ENCODE measurements at places on chromosomes 16 and 17.
A peak's percentile ranks its signal among the peaks of the same experiment; 100 is the strongest.

DNA sequence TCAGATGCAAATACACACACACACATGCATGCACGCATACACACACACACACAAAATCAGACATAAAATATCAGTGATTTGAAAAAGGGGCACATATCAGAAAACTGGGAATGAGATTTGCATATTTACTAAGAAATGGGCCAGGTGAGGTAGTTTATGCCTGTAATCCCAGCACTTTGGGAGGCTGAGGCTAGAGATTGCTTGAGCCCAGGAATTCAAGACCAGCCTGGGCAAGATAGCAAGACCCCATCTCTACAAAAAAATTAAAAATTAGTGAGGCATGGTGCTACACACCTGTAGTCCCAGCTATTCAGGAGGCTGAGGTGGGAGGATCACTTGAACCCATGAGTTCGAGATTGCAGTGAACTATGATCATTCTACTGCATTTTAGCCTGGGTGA is 22.4 kb upstream of the PNPO start:
- no peak for DNase-seq

DNA sequence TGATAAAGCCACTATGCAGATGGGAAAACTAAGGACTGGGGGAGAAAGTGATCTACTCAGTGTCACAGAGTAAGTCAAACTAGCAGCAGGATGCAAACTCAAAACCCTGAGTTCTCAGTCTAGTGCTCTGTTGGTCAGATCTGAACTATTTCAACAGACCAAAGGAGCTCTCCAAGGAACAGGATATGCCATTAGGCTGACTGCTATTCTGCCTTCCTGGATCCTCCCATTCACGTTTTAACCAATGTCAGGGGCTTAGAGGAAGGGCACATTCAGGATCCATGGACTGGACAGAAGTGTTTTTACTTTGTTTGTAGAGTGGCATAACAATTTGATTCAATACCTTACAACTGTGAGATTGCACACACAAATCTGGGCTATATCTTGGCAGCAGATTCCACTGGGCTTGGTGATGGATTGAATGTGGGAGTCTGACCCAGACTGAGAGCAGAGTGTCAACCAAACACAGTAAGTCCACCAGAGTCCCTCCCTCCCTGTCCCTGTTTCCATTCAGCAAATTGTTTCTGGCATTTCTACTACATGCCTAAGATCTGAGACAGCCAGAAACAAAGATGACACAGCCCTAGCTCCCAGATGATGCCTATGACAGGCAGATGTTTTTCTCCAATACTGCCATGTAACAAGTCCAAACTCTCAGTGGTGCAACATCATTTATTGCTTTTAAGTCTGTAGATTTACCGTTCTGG is 337.8 kb upstream of the CDH5 start:
- no peak for DNase-seq

- no peak for DNase-seq
Observed at GRCh38 chr16:73172973-73173709, 125.2 kb upstream of the ZFHX3 start.

- peak; percentile 71 for DNase-seq
Observed at GRCh38 chr17:45098869-45099616, 33.3 kb downstream of the PLCD3 start.

DNA sequence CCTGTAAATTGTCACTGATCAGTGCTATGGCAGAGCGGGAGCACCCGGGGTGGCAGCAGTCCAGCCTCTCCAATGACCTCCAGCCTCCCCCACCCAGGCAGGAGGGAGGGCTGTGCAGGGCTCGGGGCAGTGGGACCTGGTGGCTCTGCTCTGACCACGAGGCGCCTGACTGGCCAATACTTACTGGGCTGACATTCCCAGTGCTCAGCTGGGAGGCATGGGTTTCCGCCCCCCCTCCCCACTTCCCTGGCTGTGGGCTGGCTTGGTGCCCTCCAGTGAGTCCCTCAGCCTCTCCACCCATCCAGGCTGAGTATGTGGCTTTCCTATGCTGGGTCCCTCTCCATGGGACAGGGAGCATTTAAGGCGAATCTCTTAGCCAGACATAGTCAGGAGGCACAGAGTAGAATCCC is 2.7 kb downstream of the SOCS3 start:
- DNase-seq, result no peak

GRCh38 chr17:63998050-63998720 is at the start of gene PRR29:
Gene PRR29 (plus strand): TSS chr17:63998351. CDS start chr17:63998365, 14 bp downstream.
- peak; percentile 68 for DNase-seq

DNA sequence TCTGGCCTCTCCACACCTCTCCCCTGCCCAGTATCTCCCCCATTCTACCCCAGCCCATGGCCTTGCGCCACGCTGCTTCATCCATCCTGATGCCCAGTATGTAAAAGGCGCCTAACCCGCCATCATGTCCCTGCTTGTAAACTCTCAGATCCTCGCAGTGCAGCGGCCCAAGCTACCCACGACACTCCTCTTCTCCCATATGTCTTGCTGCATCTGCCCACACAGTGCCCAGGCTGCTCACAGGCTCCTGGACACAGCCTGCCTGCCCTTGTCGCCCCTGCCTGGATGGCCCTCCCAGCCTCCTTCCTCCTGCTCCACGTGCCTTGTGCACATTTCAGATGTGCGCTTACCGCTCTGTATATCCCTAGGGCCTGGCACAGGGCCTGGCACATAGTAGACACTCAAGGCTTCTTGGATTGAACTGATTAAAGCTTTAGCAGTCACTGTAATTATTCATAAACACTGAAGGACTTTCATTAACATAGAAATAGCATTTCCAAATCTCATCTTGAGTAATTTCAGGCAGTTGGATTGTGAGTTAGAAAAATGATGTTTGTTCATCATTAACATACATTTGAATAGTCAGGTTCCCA is 129.1 kb downstream of the CLEC16A start:
- no peak for DNase-seq

DNA sequence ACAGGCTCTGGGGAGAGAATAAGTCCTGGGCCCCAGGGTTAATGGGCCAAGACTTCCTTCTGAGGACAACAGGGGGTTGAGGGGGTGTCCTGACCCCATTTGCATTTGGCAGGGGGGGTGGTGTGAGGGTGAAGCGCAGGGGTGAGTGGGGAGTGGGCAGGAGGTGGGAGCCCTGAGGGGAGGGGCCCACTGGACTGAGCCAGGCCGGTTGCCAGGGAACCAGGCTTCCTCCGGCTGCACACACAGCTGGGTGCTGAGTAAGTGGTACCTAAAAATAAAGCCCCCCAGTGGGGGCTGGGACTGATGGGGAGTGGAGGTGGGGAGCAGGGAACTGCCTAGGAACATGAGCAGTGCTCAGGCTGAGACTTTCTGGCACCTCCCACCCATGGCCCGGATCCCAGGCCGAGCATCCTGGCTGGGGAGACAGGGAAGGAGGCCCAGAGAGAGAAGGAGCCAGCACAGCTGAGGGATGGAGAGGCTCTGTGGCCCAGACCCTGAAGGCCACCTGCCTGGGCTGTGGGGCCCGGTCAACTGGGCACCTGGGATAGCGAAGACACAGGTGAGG is 7.5 kb upstream of the RASD1 start:
- DNase-seq, result no peak

- no peak for DNase-seq
Observed at GRCh38 chr17:57643062-57643461, 102.0 kb downstream of the CCDC182 start.

DNA sequence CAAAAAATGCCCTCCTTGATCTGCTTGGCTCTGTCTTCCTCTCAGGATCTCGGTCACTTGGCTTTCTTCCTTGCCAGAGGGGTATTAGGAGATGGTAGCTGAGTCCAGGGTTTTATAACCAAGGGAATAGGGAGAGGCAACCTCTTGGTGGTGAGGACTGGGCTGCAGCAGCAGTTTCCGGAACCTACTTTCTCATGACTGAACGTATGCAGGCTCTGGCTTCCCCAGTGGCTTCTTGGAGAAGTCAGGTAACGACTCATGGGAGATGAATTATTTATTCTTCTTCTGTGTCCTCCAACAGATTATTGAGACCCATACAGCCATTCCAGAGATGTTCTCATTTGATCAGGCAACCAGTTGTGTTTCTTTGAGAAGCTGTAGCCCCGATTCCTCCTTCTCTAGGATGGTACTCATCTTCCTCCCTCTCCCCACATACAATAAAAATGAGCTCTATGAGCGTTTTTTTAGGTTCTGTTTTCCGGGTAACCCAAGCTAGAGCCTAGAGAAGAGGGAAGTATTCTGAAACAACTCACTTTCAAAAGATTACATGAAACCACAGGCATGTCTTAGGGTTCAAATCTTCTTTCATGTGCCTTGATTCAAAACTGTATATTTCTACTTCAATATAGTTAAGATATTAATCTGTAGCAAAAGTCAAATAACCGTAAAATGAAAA is 22.3 kb upstream of the DHX40 start:
- DNase-seq, result no peak

DNA sequence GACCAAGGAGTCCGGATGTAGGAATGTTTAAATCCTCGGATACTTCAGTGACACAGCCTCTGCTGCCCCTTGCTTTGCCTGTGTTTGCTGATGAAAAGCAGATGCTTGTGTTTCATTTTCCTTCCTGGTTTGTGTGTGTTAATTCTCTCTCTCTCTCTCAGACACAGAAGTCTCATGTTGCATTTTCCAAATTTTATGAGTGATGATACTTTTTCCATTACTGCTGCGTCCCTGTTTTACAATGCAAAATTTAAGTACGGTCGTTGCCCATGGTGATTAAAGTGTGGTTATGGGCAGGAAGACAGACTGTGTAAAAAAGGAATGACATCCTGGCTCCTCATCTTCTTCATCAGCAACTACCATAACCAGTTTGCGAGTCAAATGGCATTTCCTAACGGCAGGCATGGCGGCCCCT is 5.7 kb downstream of the RMI2 start:
- no peak for DNase-seq

GRCh38 chr17:50133769-50134099 is 3.8 kb upstream of the SAMD14 start:
- no peak for DNase-seq

DNA sequence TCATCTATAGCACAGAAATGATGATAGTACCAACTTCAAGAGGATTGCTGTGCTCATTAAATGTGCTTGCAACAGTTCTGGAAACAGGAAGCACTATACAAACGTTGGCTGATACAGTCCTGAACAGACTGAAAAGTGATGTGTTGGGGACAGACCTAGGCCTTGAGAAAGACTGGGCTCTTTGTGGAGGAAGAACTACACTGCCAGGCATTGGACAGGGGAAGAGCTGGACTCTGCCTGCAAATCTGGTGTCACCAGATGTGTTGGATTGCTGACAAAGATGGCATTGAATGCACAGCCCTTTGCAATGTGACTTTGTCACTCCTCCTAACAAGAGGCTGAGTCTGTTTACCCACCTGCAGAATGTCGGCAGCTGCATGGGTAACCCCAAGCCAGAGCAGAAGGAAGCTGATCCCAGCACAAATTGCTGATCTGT is 12.4 kb upstream of the ST6GALNAC2 start:
- no peak for DNase-seq

DNA sequence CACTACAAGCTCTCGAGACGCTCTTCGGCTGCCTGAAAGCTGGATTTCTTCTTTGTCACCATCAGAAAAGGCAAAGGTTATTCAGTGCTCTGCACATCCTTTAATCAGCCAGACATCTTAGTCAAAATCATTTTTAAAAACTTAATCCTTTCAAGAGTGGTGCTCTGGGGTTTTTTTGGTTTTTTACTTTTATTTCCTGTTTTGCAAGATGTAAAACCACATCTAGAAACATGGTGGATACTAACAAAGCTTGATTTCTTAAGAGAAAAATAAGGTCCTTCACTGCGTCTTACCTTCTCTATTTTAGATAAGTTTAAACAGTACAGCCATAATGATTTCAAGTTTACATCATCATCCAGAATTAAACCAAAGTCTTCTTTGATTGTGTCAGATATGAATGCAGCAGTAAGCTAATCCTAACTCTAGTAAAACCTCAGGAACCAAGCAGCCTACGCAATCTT is 6.3 kb downstream of the ANKRD11 start:
- no peak for DNase-seq

DNA sequence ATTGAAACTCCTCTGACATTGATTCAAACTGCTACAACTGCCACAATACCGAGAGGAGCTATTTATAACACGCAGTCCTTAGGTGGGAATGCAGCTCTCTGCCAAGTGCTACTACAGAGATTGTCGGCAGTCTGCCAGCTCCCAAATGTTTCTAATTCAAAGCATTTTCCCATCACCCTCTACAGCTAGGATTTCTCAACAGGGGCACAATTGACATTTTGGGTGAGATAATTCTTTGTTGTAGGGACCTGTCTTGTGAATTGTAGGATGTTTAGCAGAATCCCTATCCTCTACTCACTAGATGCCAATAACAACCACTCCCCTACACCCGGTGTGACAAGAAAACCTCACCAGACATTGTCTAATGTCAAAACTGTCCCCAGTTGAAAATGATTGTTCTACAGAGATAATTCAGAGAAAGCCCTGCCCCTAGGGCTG is 7.8 kb upstream of the N4BP1 start:
- no peak for DNase-seq

- DNase-seq, result no peak
Observed at GRCh38 chr17:70028978-70029767, 45.9 kb upstream of the KCNJ16 start.

Measured in T-helper 9 cell (primary cell).